ENCODE measurements at places on chromosomes 5 and 9.

- no peak for DNase-seq
Observed at GRCh38 chr9:89135591-89136166, 42.9 kb downstream of the SHC3 start.

- no peak for DNase-seq
Observed at GRCh38 chr5:33641744-33642505, 201.2 kb downstream of the TARS1 start.

DNA sequence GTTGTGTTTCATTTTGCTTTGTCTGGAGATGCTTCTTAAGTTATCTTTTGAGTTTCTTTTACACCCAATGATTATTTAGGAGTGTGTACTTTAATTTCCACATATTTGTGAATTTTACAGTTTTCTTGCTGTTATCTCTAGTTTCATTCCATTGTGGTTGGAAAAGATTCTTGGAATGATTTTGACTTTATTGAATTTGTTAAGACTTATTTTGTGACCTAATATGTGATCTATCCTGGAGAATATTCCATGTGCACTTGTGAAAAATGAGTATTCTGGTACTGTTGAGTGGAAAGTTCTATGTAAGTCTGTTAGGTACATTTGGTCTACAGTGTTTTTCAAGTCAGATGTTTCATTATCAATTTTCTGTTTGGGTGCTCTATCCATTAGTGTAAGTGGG is 24.4 kb upstream of the GRAMD2B start:
- no peak for DNase-seq

DNA sequence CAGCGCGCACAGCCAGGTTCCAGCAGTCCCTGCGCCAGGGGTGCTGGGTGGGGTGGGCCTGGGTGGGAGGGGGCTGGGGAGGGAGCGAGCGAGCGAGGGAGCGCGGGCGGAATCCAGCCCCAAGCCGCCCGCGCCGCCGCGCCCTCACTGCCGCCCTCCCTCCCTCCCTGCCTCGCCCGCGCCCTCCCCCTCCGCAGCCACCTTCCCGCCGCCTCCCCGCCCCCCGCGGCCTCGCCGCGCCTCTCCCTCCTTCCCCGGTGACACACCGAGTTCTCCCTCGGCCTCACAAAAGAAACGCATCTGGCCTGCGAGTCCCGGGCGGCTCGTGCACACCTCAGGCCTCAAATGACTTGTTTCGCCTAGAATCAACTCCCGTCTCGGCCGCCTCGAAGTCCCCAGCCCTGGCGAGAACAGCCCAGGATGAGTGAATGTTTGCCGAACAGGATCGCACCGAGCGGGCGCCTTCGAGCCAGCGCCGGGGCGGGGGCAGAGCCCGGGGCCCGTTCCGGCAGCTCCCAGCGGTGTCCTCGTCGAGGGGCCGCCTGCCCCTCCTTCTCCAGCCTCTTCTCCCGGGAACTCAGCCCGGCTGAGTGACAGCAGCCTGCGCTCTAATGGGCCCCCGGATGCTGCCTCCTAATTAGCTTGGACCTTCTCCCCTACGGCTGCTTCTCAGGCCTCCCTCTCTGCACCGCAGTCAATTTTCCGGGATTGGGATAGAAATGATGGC is 371 bp upstream of the PITX1 start:
- DNase-seq, result peak; percentile 11

GRCh38 chr5:167952278-167952995 is 339.0 kb upstream of the WWC1 start:
- DNase-seq, result no peak

DNA sequence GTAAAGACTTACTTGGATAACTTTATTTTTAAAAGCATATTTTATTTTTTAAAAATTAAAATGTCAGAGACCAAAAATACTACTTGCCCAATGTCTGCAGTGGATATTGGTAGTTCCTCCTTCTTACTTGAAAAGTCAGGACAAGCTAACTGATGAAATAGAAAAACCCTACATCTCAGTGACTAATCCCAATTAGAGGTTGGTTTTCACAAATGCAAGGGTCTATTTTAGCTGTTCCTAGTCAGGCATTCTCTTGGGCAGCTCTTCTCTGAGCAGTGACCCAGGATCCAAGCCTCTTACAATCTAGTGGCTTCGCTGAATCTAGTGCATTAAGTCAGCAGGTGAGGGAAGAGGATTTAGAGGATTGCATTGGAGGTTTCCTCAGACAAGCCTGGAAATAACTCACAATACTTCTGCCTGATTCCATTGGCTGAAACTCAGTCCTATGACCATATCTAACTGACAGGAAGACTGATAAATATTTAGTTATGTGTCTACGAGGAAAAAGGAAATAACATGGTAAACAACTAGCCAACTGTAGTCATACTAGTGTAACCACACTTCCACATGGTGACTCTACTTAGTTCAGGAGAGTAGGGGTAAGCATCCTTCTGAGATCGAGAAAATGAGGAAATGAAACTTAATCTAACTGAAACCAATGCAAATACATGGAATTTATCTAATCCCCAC is 34.2 kb upstream of the MIER3 start:
- DNase-seq, result no peak

GRCh38 chr5:122110987-122111386 is 18.4 kb upstream of the ZNF474 start:
- DNase-seq, result no peak

DNA sequence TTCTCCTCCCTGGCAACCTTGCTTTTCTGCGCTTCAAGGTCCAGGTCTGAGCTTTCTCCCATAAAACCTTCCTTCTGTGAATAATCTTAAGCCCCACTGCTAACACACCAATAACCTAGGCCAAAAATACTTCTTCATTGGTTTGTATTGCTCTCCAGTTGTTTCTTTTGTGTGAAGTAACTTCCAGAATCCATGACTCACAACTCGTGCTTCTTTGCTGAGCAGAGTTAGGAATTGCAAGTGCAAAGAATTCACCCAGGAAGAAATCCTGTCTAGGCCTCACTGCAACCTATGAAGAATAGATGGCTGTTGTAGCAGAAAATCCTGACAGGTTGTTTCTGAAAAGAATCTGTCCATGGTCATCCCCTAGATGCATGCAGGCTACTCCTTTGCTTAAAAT is 295.7 kb downstream of the MED10 start:
- no peak for DNase-seq

- no peak for DNase-seq
Observed at GRCh38 chr9:93592643-93593021, 16.2 kb downstream of the PHF2 start.

DNA sequence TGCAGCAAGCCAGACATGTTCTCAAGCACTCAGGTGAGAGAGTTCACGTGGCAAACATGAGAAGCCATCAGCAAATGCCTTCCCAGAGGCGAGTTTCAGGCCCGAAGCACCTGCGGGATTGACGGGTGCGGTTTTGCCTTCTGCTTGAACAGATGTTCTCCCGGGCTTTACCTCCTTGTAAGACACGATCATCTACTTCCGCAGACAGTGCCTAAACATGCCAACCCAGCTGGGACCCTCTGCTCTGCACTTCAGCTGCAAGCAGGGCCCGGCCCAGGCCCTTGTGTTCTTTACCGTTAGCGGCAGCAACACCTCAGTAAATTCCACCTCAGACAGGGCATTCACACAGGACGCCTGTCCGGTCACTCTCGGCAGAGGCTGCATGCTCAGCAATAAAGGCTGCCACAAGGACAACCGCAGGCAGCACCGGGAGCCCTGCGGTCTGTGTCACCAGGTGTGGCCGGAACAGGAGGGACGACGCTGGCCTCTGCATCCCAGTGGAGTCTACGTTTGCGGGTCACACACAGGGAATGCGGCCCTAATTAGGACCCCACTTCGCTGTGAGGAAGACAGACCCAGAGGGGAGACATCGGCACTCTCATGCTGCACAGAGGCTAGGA is 139.6 kb downstream of the ROR2 start:
- no peak for DNase-seq

DNA sequence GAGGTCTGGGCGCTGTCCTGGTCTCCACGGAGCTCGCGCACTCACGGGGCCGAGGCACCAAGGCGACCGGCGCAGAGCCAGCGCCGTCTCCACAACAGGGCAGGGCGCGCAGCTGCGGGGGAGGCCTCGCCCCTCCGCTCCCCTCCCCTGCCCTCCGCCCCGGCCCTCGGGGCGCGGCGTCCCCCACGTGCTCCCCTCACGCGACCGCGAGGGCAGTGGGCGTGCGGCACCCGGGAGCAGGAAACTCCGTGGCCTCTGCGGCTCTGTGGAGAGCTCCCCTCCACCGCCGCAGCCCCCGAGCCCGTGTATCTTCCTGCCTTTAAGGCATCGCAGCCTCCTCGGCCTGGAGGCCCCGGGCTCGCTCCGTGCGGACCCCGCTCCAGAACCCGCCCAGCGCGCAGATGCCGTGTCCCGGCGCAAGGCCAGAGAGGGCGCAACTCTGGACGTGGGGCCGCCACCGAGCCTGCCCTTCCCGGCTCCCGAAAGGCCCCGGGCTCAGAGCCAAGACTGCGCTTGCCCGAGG is 708 bp upstream of the TUBB4B start:
- peak; percentile 75 for DNase-seq

DNA sequence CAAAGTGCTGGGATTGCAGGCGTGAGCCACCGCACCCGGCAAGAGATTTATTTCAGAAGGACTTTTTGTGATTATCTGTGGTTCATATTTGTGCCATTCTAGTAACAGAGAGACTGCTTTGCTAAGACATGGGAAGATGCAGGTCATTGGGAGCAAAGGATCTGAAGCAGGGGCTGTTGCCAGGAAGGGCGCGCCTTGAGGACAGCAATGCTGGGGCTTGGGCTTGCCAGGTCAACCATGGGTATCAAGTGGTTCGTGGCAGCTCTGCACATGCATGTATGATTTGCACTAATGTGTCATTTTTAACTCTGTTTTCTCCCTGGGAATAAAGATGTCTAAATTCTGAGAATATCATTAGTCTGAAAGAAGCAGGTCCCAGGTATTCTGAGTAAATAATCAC is 17.0 kb downstream of the ADAMTS2 start:
- no peak for DNase-seq

DNA sequence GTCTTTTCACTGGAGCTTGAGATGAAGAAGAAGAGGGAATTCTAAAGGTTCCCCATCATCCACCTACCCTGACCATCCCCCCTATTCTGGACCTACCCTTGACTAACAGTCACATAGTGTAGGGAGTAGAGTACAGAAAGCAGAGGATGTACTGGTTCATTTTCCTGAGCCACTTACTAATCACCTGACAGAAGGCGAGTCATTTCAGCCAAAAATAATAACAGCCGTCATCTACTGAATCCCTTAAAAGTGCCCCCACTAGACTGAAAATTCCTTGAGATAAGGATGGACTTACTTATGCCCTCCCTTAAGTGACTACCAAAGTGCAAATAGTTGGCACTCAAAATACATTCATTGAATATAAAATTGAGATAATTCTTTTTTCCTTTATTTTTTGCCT is 112.2 kb downstream of the FOXD1 start:
- no peak for DNase-seq

- DNase-seq, result no peak
Observed at GRCh38 chr5:90590-91547, 1.1 kb upstream of the PLEKHG4B start.

DNA sequence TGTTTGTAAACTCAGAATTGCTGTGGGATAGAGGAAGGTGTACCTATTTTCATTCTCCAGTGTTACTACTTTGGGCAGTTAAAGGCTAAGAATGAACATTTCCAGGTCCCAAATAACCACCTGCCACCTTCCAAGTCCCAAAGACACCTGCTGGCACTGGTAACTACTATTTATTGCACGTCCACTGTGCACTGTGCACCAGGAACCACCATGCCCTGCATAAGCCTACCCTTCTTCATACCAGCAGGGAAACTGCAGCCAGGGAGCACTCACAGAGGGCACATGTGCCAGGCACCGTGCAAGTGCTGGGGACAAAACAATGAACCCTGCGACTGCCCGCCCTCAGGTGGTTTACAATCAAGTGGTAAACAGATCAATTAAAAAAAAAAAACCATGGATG is 34.9 kb downstream of the RAPGEF1 start:
- DNase-seq, result no peak

DNA sequence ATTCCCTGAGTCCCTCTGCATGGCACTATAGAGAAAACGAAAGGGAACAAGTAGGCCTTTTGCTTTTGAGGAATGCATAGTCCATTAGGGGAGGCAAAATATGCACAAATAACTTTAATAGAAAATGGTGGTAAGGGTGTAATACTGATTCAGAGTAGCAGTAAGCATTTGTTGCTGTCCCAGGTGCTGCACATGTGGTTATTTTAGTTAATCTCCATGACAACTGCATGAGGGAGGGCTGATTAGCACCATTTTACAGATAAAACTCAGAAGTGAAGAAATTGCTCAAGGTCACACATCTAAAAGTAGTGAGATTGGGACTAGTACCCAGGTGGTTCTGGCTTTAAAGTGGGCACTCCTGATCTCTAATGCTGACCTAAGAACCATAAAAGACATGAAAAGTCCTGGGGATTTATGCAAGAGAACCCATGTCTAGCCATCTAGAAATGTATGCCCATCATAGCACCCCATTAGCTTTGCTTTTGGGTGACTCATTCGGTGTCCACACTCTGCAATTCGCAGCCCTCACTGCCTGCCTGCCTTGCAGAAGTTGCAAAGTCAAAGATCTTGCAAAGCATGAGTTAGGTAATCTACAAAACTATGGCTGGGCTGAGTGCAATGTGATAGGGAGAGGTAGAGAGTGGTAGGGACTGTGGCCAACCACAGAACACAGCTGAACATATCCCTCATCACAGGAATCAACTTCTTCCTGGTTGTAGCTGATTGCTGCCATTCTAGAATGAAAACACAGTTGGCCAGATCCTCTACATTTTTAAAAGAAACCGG is 195.2 kb downstream of the PTTG1 start:
- no peak for DNase-seq

- DNase-seq, result no peak
Observed at GRCh38 chr9:94656200-94656599, 16.9 kb upstream of the FBP1 start.

DNA sequence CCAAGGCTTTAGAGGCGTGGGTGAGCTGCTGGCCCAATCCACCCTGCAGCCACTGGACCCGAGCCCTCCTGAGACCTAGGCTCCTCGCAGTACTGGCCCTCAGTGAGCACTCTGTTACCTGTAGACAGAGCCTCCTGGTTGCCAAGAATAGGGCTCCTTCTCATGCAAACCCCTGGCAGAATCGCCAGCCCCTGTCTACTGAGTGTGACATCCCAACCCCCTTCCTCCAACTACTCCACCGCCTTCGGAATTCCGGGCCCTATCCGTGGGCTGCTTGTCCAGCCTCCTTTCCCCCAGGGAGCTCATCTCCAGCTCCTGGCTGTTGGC is 23.8 kb upstream of the COL5A1 start:
- DNase-seq, result no peak

- DNase-seq, result no peak
Observed at GRCh38 chr5:80453366-80453765, 34.5 kb upstream of the FAM151B start.

DNA sequence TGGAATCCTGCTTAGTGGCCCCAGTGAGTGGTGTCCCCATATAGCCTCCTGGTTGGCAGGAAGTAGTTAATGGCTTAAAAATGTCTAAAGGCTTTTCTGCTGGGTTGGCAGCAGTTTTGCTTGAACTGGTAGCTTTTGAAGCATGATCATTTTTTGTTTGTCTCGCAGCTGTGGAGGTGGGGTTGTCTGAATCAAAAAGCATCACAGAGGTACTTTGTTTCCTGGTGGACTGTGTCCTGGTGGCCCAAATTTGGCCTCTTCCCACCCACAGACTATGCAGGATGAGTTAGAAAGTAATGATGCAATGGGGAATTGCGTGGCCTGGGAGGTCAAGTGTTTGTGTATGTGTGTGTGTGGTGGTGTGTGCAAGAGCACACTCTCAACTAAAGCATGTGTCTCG is 322.7 kb downstream of the ARHGEF28 start:
- DNase-seq, result no peak

Data from stimulated activated CD8-positive, alpha-beta memory T cell treated with anti-CD3 and anti-CD28 coated beads, Interleukin-7, amount 100 ng/mL, for 4 hours (primary cell).